ENCODE measurements at places on chromosomes 16 and 17.

GRCh38 chr16:83623091-83623730 is 184.6 kb upstream of the HSBP1 start:
- DNase-seq = no peak

- DNase-seq = no peak
These were observed 5.6 kb upstream of the C1QTNF1 start for GRCh38 chr17:79018370-79018695.

- no peak for DNase-seq
These were observed 140.4 kb upstream of the CA10 start for GRCh38 chr17:52298881-52299280.

GRCh38 chr17:19359856-19360255 is 2.7 kb downstream of the B9D1 start:
- DNase-seq = no peak

GRCh38 chr16:71350821-71351557 is 7.5 kb upstream of the CALB2 start:
- no peak for DNase-seq

GRCh38 chr16:50718061-50718760 is 23.7 kb upstream of the CYLD start:
- no peak for DNase-seq

DNA sequence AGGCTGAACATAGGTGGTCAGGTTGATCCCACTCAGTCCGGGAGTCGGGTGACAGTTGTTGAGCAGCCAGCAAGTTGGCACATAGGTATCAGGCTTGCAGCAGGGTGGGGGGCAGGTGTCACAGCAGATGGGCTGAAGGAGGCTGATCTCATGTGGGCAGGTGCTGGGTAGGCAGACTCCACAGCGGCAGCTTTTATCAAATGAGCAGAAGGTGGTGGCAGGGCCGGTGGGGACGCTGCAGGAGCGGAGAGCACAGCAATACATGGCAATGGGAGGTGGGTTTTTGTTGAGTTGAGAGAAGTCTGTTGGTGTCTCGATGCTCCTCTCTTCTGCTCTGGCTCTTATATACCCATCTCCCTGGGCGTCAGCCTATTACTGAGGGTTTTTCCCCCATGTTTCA is at the start of gene KRTAP3-1:
Gene KRTAP3-1 (minus strand): TSS at position 318 of the 400 bp plus-strand sequence. CDS start 54 bp downstream, at position 264.
- no peak for DNase-seq

GRCh38 chr16:26957283-26957859 is 109.4 kb upstream of the C16orf82 start:
- no peak for DNase-seq

GRCh38 chr17:67546578-67547527 is 169.8 kb downstream of the PITPNC1 start:
- peak; percentile 21 for DNase-seq

DNA sequence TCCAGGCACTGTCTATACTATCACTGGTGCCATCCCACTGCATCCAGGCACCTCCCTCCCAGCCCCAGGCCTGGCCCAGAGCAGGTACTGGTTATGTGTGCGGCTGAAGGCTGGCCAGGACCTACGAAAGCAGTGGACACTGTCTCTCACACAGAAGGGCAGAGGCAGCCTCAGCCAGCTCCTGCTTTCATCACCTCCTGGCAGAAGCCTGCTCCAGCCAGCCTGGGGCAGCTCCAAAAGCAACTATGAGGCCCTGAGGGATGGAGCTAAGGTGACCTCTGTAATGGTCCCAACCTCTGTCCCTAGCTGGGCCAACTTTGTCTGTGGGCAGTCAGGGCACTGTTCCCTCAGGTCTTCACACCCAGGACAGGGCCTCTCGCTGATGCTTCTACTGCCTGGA is 18.8 kb downstream of the HSD11B2 start:
- no peak for DNase-seq

GRCh38 chr17:61331886-61332285 is 67.8 kb upstream of the TBX2 start:
- DNase-seq = no peak

DNA sequence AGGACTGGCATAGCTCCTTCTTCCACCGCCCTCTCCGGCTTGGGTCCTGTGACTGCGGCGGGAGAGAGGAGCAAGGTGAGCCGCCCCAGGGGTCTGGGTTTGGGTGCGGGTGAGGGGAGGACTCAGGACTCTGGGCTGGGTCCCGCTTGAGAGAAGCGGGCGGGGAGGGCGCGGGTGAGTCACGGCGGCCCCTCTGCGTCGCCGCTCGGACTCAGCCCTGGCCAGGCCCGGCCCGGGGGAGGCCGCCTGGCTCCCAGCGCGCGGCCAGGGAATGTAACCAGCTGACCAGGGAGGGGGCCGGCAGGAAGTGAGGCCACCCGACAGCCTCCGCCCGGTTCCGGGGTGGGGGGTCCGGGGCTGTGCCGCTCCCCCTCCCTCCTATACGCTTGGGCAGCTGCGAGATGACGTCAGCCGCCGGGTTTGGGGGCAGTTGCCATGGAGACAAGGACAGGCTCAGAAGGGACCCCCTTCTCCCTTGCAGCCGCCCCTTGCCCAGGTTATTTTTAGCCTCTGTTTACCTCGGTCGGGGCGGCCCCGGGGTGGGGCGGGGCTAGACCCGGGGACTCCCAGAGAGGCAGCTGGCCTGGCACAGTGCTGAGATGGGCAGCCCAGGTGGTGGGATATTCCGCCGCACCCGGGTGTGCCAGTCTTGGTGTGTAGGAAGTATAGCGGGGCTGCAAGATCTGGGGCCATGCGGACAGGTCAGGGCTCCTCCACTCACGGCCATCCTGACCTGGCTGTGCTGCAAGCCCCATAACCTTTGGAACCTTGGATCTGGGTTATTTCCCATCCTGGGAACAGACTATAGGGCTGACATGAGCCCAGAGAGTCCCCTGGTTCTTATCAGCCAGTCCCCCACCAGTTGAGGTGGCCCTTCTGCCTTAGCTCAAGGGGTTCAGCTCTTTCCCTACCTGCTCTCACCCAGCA is 1.6 kb downstream of the RIPOR1 start:
- no peak for DNase-seq

GRCh38 chr17:45687594-45687993 is 96.5 kb upstream of the CRHR1 start:
- DNase-seq = no peak

DNA sequence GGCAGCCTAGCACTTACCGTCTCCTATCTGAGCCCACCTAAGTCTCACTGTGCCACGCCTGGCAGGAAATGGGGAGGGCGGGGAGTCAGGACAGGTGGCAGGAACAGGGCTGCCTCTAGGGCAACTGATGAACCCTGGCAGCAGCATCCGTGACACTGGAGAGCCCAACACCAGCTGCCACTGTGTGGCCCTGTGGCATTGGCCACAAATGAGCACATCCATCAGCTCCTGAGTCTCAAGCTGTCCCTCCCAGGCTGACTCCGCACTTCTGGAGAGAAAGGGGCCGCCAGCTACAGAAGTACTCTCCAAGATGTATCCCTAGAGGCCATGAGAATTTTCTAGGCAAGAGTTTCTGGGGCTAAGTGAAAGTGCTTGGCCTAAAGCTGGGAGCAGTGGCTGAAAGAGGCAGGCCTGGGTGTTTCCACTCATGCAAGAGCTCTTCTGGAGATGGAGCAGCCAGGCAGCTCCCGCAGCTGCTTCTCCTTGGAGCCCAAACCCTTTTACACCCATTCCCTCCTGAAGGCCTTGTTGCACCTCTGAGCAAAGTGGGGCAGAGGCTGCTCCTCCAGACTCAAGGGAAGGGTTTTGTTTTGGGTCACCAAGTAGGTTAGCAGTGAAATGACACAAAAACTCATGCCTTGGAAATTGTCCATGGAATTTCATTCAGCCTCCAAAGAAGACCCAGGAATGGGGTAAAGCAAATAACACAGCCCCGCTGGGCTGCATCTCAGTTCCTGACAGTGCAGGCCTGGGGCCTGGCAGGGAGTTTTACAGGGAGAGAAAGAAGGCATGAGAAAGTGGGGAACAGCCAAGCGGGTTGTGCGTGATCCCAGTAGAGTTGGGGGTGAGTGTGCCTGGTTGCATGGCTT is 25.8 kb downstream of the PEMT start:
- DNase-seq = no peak

DNA sequence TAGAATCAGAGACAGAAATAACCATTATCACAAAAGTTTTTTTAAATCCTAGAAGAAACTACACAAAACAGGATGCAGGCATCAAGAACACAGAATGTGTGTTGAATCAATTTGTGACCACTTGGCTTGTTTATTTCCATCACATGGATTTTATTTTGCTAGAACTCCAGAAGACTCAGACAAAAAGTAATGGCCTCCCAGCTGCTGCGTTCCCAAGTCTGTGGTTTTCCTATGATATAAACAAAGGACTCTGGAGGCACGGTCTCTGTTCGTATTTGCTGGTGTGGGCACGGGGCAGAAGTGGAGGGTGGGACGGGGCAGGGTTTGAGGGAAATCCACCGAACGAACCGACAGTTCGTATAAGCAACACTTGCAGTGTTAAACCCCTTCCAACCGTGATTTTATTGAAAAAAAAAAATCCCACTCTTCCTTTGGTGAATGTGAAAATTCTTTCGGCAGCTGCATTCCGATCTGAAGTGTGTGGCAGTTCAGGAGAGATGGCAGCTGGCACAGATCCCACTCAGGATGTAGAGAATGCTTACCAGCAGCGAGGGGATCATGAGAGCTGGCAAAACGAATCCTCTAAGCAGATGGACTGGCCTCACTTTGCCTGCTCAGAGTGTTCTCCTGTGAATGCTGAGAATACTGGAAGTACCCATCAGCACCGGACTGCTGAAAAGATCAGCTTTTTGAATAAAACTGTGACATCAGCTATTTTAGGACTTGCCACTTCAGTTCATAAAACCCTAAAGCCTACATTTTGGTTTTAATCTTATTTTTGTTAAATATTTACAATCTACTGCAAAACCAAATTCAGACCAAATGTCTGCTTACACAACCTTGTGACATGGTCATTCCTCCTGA is 165.2 kb downstream of the VPS53 start:
- no peak for DNase-seq

DNA sequence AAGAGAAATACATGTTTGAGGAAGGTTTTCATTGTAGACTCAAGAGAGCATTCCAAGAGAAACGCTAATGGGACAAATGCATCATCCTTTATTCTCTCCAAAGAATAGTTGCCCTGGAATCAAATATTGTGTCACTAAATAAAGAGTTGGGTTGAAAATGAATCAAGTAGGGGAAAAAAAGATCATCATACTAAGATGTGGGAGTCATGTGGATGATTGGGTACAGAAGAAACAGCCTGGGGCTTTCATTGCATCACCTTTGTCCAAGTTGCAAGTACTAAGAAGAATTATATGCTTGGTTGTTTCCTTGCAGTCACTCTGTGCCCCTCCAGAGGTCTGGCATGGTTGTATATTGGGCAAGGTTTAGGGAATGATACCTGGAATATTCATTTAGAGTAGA is 658.9 kb downstream of the TOX3 start:
- no peak for DNase-seq

- DNase-seq = no peak
These were observed 471.6 kb upstream of the ERCC4 start for GRCh38 chr16:13448346-13448745.

GRCh38 chr17:5203178-5203907 is 11.7 kb upstream of the ZNF594 start:
- no peak for DNase-seq

DNA sequence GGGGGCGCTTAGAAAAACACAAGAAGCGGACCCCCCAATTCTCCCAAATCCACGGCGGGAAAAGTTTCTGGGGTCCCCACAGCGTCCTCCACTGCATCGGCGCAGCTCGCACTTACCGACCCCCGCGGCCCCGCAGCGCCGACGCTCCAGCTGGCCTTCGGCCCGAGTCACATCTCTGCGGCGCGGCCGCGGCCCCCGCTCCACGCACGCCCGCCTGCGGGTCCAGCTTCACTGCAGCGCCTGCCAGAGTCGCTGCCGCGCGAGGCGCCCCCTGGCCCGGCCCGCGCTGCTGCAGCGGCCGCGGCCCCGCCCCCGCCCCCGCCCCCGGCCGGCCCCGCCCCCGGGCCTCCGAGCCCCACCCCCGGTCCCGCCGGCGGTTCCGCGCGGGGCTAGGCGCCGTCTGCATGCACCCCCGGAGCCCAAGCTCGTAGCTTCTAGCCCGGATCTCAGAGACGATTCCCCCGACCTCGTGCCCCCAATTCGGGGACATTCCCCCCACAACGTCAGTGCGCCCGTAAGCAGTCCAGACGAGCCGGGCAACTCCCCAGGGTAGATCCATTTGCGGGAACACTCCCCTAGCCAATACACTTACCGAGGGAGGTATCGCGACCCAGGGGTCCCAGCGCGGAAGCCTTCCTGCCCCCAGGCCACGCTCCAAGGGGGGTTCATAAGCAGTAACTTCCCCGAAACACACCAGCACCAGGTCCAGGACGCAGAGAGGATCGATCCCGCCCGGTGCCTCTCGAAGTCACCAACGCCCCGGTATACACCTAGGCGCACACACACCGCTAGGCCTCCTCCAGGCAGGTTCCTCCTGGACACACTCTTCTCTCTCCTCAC is at the start of gene GPRC5B:
Gene GPRC5B (minus strand): TSS at position 238 of the 840 bp plus-strand sequence. CDS start 12,003 bp downstream, outside the sequence.
- DNase-seq = peak; percentile 57

DNA sequence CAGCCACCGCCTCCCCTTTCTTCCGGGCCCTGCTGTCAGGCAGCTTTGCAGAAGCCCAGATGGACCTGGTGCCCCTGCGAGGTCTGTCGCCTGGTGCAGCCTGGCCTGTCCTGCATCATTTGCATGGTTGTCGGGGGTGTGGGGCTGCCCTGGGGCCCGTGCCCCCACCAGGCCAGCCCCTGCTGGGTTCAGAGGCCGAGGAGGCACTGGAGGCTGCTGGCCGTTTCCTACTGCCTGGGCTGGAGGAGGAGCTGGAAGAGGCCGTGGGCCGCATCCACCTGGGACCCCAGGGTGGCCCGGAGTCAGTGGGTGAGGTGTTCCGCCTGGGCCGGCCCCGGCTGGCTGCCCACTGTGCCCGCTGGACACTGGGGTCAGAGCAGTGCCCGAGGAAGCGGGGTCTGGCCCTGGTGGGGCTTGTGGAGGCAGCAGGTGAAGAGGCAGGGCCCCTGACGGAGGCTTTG is 5.5 kb upstream of the TGFB1I1 start:
- no peak for DNase-seq

GRCh38 chr17:46979147-46979863 is at the start of gene RPRML:
TSS of gene RPRML (minus strand) at chr17:46979253. CDS start at chr17:46979007, 246 bp downstream.
- no peak for DNase-seq

GRCh38 chr17:62671553-62671952 is 44.1 kb downstream of the MRC2 start:
- no peak for DNase-seq

DNA sequence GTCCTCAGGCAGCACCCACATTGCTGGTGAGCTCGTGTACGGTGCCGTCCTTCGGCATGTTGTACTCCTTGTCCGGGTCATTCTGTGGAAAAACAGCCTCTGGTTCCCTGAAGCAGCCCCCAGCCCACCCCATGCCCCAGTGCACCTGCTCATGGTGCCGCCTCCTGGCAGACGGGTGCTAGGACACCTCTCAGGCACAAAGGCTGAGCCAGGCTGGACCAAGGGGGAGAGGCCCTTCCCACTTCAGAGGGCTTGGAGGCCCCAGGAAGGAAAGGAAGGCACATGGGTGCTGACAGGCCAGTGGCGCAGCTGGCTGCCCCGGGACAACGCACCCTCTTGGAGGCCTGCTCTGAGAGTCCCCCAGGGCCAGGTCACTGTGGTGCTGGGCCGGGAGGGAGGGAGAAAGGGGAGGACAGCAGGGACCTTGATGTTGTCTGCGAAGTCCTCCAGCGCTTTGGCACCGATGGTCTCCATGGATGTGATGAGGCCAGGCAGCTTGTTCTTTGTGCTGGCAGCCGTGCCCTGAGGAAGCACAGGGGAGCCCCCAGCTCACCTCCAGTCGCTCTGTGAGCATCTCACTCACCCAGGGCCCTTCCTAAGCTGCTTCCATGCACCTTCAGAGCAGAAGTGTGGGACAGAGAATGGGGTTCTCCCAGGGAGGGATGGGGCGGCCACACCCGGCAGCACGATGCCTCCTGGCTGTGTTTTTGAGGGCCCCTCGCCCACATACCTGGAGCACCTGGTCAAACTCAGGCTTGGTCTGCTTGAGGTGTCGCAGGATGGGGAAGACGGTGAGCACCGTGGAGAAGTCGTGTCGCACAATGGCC is 9.3 kb downstream of the ZACN start:
- DNase-seq = no peak

All from nucleus accumbens (tissue), 56 donors.